ENCODE measurements at places on chromosomes 1 and 21. TPM values are rescaled to one million over a fixed set of nuclear protein-coding genes. Genes with fewer than 3 reads are reported as not detected.

DNA sequence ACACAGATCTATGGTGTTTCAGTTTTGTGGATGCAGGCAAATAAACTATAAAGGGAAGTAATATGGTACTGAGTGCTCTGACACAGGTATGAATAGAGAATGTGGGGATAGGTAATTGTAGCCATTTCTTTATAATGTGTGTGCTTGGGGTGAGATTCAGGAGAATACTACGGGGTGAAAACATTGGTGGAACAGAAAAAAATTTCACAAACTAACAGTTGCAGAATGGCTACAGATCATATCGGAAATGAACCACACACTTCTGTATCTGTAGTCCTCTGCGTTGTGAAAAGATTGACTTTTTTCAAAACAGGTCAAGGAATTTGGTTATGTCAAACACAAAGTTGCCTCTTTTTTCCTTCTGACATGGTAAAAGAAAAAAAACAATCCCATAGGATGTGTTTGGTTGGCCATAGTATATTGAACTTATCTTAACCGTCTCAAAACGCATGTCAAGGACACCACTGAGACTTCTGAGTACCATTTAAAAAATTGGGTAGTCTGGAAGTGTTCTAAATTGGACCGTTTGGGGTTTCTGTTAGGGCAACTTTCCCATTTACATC lies 1.1 kb upstream of the CDC73 start:
- DNase-seq = no peak

The DIRAS3 gene
- total RNA-seq = not detected

The KCNJ15 gene
- total RNA-seq = not detected

DNA sequence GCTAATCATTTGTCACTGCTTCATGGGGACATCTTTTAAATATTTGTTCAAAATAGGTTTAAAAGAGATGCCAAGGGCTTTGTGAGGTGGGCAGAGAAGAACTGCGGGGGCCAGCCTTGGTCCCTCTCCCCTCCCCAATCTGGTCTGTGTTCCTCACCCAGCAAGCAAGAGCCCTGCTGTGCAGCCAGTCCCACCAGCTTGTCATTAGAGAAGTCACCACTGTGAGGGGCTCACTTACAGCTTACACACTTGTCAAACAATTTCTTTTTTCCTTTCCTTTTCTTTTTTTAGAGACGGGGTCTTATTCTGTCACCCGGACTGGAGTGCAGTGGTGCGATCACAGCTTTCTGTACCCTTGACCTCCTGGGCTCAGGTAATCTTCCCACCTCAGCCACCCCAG lies 10.4 kb upstream of the CDK18 start:
- no peak for DNase-seq

DNA sequence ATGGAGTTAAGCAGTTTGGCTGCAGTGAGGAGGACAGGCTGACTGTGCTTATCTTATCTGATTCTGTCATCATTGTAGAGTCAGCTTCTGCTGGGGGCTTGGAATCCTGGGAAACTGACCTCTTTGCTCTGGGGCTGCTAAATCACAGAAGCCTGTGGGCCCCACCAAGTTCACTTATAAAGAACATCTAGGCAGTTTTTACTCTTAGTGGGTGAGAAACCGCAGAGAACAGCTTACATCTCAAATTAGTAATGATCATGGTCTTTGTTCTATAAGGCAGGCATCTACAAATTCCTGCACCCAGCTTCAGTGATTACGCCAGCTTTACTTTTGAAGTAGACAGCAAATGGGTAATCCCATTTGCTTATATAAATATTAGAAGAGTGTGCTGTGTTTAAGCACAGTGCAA lies 75.7 kb downstream of the ZC3H11B start:
- DNase-seq = no peak

- DNase-seq = no peak
Observed at GRCh38 chr1:53546409-53547155, 87.4 kb downstream of the DMRTB1 start.

DNA sequence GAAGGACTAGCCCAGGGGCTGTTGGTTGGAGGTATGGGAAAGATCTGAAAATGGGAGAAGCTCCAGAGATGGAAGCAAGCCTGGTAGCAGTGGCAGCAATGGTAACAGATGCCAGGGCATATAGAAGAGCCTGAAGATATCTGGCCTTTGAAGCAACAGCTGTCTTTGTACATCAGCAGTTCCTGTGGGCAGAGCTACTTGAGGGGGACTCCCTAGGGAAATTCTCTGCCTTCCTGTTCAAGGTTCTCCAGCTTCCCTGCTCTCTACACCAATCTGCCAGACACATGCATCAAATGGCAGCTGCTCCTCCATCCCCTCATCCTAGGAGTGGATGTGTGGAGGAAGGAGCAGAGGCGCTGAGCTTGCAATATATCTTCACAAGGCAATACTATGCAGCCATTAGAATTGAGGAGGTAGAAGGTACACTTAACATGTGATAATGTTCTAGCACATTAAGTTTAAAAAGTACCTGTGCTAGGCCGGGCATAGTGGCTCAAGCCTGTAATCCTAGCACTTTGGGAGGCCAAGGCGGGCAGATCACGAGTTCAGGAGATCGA lies 2.2 kb downstream of the TMEM35B start:
- DNase-seq = no peak

The SPRR2F gene
- total RNA-seq = not detected

GRCh38 chr1:235075777-235076308 lies 52.8 kb downstream of the TOMM20 start:
- no peak for DNase-seq

- DNase-seq = no peak
Observed at GRCh38 chr1:3162322-3162882, 93.4 kb downstream of the PRDM16 start.

The SMPDL3B gene
- not detected for total RNA-seq

DNA sequence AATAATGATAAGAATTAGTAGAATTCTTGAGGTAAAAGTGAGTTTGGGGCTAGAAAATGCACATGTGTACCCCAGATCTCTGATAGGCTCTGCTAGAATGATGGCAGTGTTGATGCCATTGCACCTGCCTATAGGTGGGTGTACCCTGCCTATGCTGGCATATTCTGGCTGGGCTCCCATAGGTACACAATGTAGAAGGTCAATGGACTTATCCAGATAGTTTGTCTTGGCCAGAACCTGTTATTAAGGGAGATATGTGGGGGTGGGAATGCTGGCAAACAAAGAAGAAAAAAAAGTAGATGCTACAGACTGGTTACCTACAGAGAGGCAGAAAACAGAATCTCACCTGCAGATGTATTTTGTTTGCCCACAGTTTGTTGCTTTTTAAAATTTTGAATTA lies 14.1 kb upstream of the KLHDC8A start:
- no peak for DNase-seq

The BARHL2 gene
- total RNA-seq = not detected

The TNFSF4 gene
- total RNA-seq = 0.16 TPM

The RHCE gene
- 0.43 TPM for total RNA-seq

DNA sequence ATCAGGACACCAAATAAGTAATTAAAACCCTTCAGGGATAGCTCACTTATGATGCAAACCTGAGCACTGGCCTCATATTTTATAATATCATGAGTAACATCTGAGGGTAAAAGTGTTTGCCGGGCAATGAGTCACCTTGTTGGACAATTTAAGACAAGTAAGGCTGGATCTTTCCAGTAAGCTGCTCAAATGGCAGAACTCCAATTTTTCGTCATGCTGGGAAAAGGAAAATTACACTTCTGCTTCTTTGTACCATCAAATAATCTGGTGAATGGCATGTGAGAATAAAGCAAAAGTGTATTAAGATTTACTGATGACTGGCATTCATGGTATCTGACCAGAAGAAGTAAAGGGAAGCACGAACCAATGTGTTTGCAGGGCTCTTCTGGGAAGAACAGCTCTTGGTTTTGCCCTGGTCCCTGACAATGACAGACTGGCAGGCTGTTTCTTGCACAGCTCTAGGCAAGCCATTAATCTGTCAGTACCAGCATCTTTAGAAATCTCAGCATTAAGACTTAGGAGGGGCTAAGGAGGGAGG lies 392.2 kb downstream of the VAV3 start:
- no peak for DNase-seq

DNA sequence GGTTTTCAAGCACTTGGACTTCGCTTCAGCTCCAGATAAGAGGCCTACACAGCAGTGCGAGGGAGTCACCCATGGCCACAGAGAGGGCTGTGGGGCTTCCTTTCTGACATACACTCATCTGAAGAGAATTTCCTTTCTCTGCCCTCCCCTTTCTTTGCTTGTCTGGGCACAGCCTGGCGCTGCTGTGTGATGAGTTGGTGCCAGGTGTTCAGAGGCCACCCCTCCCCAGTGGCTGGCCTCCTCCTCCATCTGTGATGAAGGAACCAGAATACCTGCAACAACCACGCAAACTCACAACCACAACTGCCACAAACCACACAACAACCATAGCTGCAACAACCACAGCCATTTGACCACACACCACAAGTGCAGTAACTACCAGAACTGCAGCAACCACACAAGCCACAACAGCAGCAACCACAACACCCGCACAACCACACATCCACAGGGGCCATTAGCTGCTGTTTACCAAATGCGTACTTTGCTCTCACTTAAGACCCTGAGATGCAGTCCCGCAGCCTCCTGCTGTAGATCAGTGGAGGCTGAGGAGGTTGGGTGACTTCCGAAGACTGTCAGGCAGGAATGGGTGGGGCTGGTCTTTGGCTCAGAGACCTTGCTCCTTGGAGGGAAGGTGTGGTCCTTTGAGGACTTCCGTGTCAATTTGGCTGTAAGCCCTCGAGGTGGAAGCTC lies 71.1 kb downstream of the IER5 start:
- peak; percentile 74 for DNase-seq

- no peak for DNase-seq
Observed at GRCh38 chr1:5220821-5221220, 566.4 kb downstream of the AJAP1 start.

DNA sequence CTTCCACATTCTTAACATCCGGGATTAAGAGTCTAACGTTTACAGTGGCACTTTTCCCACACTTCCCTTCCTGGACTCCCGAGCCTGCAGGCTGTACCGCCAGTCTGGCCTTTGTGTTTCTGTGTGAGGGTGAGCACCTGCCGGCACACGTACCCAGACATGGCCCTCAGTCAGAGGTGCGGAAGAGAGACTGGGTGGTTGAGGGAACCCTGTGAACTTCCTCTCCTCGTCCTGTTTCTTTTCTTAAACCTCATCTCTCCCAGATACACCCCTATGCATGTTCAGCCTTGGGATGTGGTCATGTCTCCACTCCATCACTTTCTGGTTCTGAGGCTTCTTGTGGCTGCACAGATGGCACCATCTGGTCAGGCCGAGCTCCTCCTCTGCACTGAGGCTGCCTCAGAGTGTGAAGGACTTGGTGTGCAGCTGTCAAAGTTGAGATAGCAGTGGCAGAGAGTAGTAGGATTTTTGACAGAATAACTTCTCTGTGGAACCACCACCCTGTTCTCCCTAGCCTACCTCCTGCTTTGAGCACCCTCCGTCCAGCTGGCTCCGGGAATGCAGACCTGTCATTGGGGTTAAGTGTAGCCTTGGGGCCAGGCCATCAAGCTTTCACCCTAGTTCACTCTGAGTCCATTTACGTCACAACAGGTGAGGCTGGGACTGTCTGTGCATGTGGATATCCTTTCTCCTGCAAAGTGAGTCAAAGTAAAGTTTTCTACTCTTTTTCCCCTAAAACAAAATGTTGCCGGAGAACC lies 31.4 kb downstream of the VASH2 start:
- no peak for DNase-seq

- no peak for DNase-seq
Observed at GRCh38 chr21:44482581-44483287, 27.4 kb downstream of the LRRC3 start.

The GPN2 gene
- total RNA-seq = 35.1 TPM

The CRNN gene
- not detected for total RNA-seq

- DNase-seq = no peak
Observed at GRCh38 chr1:110657351-110657750, 17.4 kb downstream of the KCNA3 start.

The SPATA1 gene
- 0.52 TPM for total RNA-seq

The RHOU gene
- total RNA-seq = 0.39 TPM

The SLC44A5 gene
- total RNA-seq = 0.17 TPM

DNA sequence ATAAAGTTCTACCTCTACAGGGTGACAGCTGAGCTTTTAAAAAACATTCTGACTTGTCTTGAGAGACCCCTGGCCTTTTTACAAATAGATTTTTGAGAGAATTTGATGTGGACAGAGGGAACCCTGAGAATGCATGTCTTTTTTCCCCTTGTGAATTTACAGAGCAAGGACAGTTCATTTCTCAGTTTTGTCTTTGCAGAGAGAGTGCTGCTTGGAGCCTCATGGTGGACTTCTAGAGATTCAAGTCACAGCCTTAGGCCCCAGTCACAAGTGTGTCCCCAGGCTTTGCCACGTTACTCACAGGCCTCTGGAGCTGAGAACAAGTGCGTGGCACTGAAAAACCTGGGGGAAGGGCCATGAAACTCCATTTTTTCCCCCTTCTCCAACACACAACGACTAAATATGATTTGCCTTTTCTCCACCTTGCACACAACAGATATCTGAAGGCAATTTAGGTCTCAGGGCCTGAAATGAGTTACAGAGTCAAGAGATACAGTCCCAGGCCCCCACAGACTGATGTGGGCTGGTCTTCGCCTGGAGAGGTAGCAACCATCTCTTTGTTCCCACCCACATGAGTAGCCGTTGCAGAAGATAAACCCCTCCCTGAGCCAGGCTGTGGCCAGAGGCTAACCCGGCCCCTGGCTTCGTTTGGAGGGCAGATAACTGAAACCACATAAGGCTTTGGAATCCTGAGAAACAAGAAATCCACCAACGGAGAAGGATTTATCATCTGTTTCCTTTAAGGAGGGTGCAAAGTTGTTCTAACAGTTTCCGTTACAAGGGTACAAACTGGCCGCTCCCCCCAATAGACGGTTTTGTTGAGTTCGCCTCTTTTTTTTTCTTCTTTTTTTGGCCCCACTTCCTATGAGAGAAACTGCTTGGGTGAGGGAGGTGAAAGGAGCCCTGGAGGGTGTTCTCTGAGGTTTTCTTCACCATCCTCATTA lies 1.0 kb upstream of the PIGV start:
- DNase-seq = peak; percentile 40

GRCh38 chr1:238139713-238140112 lies 249.0 kb upstream of the ZP4 start:
- no peak for DNase-seq

DNA sequence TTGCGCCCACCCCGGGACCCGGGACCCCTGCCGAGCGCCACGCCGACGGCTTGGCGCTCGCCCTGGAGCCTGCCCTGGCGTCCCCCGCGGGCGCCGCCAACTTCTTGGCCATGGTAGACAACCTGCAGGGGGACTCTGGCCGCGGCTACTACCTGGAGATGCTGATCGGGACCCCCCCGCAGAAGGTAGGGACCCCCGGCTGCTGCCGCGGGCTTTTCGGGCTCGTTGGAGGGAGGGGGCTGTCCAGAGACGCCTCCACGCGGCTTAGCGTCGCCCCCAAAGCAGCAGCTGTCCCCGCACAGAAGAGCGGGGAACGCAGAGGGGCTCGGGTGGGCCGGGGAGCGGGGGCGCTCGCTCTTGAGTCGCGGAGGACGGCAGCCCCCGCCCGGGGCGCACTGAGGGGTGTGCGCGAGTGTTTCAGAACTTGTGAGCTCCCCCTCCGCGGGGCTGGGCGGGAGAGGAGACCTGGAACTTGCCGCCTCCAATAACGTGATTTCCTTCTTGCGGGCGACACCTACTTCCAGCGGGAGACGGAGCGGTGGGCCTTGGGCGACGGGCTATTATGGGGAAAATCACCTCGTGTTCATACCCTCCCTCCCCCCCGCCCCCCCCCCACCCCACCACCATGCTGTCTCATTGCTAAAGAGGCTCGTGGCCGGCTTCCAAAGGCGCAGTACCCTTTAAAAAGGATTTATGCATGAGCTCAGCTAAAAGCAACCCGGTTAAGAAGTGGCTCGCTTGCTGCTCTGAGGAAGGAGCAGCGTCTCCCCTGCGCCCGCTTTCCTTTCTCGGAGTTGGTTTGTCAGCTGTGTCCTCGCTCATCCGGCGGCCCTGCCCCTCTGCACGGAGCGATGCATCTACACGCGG lies 664 bp downstream of the BACE2 start:
- DNase-seq = no peak

The RHD gene
- 0.19 TPM for total RNA-seq
